Cardiac atrium fibroblast (primary cell): ENCODE measurements at places on chromosomes 4 and X. TPM values are rescaled to one million over a fixed set of nuclear protein-coding genes. Genes with fewer than 3 reads are reported as not detected.

Gene NPY2R
- total RNA-seq: 0.72 and 3.9 TPM in 2 replicates

Gene ACTRT1
- not detected in 2 replicates for total RNA-seq

Gene ATP7A
- 7.4 and 10.2 TPM in 2 replicates for total RNA-seq

Gene REELD1
- total RNA-seq: not detected in 2 replicates

Gene IGFBP7
- total RNA-seq: 2,241 and 2,809 TPM in 2 replicates

Gene SYP
- total RNA-seq: 0.32 and 0.54 TPM in 2 replicates

Gene TEX13D
- not detected in 2 replicates for total RNA-seq

Gene BMX
- 2.9 and 4.4 TPM in 2 replicates for total RNA-seq

Gene RBM47
- total RNA-seq: 0.54 and 2.4 TPM in 2 replicates

Gene DUSP9
- 0.90 TPM in 1 of 2 replicates, not detected in the other for total RNA-seq

Gene PSAPL1
- under 0.01 and 0.65 TPM in 2 replicates for total RNA-seq

Gene PRPS1
- total RNA-seq: 21.1 and 24.1 TPM in 2 replicates

Gene RNF150
- total RNA-seq: 0.54 and 2.3 TPM in 2 replicates

Gene MID2
- 10.8 and 13.0 TPM in 2 replicates for total RNA-seq

Gene JADE3
- total RNA-seq: 1.5 and 3.4 TPM in 2 replicates

Gene FREM3
- total RNA-seq: not detected in 2 replicates

Gene ENPP6
- total RNA-seq: under 0.01 TPM in 1 of 2 replicates, not detected in the other

Gene KLF8
- total RNA-seq: 1.4 and 2.1 TPM in 2 replicates

Gene PPP3CA
- total RNA-seq: 24.6 and 30.3 TPM in 2 replicates

Gene TMSB15A
- total RNA-seq: 0.32 and 0.36 TPM in 2 replicates

Gene P2RY8
- not detected in 2 replicates for total RNA-seq

Gene HPGDS
- not detected in 2 replicates for total RNA-seq

Gene AFF2
- total RNA-seq: 0.18 and 0.65 TPM in 2 replicates

Gene ADRA2C
- not detected in 2 replicates for total RNA-seq

Gene RPL10
- 8,491 and 9,302 TPM in 2 replicates for total RNA-seq

Gene TCEAL6
- not detected in 2 replicates for total RNA-seq

Gene ITM2A
- total RNA-seq: 49.3 and 89.3 TPM in 2 replicates

Gene FATE1
- not detected in 2 replicates for total RNA-seq

Gene SMR3B
- not detected in 2 replicates for total RNA-seq

Gene SLITRK4
- 4.1 and 5.2 TPM in 2 replicates for total RNA-seq

Gene MXRA5
- total RNA-seq: 0.49 TPM in 1 of 2 replicates, not detected in the other

Gene RGN
- total RNA-seq: 0.90 and 2.8 TPM in 2 replicates

Gene HSD17B13
- total RNA-seq: not detected in 2 replicates

Gene MBNL3
- total RNA-seq: 5.2 and 7.0 TPM in 2 replicates

Gene NAP1L5
- 6.8 and 8.3 TPM in 2 replicates for total RNA-seq

Gene AGA
- total RNA-seq: 26.2 and 30.1 TPM in 2 replicates

Gene ZNF630
- total RNA-seq: 0.18 and 0.97 TPM in 2 replicates
